Stimulated activated CD8-positive, alpha-beta memory T cell treated with anti-CD3 and anti-CD28 coated beads, Interleukin-15, amount 100 ng/mL, for 1 hour (primary cell): ENCODE measurements at places on chromosomes 2 and 18.

DNA sequence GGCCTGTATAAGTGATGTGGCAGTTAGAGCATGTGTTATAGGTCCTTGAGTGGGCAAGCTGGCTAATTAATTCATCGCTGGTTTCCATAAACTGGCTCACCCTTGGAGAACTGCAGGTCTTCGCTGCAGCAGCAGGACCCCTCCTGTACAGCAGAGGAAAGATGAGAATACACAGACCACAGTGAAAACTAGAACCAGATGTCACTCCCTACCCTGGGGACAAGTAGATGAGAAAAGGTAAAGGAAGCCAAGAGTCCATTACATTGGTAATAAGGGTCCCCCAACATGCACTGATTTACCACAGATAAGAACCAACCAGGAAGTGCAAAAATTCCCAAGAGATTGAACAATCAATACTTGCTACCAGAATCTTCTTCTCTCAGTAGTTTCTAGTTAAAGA is 415.6 kb upstream of the LYPD1 start:
- DNase-seq: no peak

DNA sequence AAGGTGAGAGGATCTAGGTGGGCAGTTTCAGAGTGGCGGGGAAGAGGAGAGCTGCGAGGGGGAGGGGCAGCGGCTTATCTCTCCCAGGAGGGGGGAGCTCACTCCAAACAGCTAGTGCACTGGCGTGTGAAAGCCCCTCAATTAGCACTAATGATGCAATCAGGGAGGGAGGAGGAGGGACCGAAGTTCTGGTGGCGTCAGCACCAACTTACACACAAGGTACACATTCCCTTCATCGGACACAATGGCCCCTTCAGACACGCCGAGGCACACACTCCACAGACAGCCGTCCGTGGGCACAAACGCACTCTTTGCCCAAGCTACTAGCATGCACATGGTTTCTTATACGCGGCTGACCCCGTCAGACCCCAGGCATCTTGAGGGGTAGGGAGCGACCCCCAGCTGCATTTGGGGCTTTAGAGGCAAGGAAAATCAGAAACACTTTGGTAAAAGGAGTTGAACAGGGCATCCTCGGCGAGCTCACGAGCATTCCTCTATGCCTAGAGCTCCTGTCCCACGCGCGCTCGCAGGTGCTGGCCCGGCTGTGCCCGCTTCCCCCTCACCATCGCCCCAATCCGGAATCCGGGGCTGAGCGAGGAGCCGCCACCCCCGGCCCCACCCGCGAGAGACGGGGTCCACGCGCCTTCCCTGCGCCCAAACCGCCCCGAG is 868 bp upstream of the PKDCC start:
- no peak for DNase-seq

DNA sequence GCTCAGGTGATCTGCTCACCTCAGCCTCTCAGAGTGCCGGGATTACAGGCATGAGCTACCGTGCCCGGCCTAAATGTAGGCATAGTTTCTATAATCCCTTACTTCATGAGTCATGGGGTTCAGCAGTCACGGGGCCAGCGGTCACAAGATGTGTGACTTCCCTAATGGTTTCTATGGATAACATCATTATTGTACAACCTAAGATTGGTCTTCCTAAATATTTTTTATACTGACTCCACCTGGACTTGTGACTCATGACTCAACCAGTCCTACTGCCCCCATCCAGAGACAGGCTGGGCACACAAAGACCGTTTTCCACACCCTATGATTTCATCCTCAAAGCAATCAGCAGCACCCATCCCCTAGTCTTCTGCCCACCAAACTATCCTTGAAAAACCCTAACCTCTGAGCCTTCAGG is 15.9 kb downstream of the FAM210A start:
- no peak for DNase-seq

GRCh38 chr2:168433527-168433926 is 22.5 kb upstream of the CERS6 start:
- no peak for DNase-seq

DNA sequence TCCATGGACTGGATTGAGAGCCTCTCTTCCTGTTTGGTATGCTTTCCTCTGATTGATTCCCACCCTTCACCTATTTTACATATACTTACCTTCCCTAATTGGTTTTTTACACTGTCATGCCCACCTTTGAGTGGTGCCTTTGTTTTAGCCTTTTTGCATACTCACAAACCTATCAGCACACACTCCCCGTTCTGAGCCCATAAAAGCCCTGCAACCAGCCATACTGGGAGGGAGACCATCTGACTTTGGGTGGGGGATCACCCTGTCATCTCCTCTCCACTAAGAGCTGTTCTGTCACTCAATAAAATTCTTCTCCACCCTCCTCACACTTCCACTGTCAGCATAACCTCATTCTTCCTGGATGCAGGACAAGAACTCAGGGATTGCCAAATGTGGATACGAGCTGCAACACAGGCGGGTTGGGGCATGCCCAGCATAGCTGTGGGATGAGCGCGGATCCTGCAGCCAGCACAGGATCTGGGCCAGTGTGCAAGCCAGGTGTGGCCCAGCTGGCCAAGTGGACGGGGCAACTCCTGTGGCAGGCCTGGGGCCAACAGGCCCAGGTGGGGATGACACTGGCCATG is 9.4 kb upstream of the MOB1A start:
- no peak for DNase-seq

DNA sequence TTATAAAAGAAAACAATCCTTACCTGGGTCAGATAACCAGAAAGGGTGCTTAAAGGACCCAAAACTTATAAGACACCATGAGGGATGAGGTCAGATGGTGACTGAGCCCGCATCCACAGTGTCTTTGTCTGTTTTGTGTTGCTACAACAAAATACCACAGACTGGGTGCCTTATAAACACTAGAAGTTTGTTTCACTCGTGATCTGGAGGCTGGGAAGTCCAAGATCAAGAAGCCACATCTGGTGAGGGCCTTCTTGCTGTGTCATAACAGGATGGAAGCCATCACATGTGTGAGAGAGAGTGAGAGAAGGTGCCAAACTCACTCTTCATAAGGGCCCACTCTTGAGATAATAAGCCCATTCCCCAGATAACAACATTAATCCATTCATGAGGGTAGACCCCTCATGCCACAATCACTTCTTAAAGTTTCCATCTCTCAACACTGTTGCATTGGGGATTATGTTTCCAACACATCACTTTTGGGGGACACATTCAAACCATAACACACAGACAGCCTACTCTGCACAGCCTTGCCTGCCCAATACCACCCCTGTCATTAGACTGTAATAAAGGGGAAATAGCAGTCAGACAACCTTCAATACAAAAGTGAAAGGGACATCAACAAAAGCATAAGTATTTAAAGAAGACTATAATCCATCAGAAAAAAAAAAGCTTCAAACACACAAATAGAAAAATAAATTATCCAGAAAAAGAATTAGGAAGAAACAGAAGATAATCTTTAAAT is 249.8 kb downstream of the ANAPC1 start:
- DNase-seq: no peak

DNA sequence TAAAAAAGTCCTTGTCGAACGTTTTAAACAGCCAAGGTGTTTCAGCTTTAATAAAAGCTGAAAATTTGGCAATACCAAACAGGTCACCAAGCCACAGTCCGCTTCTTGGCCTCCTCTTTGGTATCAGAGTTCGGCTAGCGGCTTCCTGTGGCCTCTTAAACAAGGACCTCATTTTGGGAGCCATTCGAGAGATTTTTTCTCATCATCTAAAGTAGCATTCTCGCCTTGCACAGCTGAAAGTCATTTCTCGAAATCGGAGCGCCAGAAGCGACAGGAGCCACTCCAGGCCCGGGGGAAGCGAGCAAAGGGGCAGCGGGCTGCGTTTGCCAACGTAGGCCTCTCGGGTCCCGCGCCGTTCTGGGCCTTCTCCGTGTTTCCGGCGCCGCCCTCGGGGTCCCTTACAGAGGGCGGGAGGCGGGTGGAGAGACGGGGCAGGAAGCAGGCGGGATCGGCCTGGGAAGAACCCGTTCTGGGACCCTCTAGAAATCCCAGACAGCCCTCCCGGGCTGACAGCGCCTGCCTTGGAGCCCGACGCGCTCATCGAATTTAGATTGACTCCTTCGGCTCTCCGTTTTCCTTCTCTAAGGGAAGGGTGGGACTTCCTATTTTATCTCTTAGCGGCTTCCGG is 522 bp upstream of the ZNF407 start:
- DNase-seq: peak; percentile 41

- no peak for DNase-seq
Measured at GRCh38 chr18:48605408-48605845, 66.6 kb downstream of the CTIF start.

- no peak for DNase-seq
Measured at GRCh38 chr2:69026026-69026425, 13.0 kb downstream of the ANTXR1 start.

DNA sequence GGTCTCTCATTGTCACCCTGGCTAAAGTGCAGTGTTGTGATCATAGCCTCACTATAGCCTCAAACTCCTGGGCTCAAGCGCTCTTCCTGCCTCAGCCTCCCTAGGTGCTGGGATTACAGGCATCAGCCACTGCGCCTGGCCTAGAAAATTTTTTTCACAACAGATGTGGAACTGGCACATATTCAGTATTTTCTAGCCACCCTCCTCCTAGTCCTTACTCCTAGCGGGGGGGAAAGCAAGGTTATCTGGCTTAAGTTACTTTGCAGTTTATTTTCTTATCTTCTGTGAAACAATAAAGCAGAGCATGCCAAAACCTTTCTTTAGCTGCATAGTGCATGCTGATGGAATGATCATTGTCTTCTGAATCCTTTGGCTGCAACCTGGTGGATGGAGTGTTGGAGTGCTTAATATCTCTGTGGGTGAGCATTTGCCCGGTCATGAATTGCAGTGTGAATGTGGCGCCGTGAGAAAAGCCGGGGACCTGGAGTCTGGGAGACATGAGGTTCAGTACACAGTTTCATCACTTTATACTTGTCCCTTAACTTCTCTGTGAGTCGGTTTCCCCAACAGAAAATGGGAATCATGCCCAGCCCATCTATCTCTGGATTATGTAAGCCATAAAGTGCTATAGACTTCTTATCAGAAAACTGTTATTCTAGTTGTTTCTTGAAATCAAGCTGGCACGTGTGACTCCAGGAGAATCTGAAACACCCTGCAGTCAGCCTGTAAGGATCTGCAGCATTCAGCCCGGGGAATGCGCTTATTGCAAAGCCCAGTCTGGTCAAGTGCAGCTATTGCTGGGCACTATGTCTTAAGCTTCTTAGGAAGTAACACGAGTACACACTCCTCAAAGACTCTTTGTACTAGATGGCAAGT is 38.2 kb upstream of the MAP3K20 start:
- no peak for DNase-seq

DNA sequence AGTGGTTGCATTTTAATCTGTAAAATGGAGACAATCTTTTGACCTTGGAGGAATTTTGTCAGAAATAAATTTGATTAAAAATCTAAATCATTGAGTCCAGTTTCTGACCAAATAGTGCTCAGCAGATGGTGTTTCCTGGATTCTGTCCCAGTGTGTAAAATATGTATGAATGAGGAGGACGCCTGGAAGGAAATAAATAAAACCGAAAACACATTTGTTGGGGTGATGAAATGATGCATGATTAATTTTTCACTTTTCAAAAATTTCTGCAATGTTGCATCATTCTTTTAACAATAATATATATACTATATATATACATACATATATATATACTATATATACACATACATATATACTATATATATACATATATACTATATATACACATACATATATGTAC is 261.1 kb upstream of the TRIB2 start:
- DNase-seq: no peak

DNA sequence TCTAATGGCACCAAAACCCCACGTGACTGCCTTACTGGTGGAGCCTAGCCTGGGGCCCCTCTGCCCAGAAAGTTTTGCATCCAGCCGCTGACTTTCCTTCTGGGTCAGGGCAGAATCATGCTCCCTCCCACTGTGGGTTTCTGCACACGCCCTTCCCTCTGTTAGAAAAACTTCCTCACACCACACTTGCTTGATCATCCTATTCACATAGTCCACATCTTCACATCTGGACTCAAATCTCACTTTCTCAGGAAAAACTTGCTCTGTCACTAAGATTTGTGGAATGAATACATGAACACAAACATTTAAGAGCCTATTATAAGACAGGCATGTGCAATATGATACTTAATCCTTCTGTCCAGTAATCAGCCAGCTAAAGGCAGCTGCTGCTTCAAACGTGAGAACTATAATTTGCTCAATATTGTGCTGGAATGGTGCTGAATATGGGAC is 274.7 kb downstream of the RND3 start:
- DNase-seq: no peak

DNA sequence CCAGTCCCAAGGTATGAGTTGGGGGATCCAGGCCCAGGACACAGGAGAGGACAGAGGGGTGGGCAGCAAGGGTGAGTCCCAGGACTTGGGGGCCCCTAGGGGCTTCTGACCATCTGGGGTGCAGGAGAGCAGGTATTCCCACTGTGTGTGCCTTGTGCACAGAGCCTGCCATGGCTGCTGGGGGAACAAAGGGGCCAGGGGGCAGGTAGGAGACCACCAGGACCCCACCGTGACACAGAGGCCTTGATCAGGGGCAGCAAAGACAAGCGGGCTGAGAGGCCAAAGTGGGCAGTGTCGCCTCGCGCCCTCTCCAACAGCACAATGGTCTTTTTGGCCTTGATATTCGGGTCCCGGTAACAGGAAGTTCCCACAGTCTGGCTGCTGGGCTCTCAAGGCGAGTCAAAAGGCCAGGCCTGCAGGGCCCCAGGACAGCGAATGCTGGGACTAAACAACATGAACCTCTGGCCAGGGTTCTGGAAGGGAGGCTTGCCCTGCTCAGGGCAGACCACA is 12.3 kb upstream of the GPR17 start:
- no peak for DNase-seq

- DNase-seq: no peak
Measured at GRCh38 chr2:14189929-14190328, 442.6 kb upstream of the LRATD1 start.

GRCh38 chr18:71630696-71631095 is 913.4 kb downstream of the CBLN2 start:
- no peak for DNase-seq

DNA sequence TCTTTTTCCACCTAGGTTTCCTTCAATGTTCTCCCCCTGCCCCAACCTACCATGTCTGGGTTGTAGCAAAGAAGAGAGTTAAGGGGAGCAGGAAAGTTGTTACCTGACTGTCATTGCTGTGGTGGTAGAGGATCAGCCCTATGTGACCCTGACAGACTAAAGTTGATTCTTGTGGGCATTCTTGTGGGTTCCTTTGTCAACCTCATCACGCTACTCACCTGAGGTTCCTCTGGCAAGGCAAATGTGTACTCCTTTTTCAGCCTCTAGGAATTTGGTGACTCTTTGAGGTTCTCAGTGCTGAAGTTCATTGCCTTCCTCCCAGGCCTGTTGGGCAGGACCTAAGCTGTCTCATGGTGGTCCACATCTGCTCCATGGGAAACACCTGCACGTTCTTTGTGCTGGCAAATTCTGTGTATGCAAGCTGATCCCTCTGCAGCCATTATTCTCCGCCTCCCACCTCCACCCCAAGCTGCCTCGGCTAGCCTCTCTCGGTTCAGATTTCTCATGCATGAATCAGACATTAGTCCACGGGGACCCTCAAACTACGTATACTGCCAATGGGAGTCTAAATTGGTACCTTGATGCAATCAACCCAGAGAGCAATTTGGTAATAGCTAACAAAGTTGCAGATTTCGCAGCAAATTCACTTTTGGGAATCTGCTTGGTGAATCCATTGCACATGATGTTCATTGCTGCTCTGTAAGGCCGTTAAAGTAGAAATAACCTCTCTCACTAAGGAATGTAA is 1.5 kb upstream of the GMCL1 start:
- no peak for DNase-seq

GRCh38 chr2:22281033-22281432 is 1103.9 kb upstream of the KLHL29 start:
- no peak for DNase-seq

GRCh38 chr2:144256996-144257707 is 262.8 kb downstream of the ZEB2 start:
- DNase-seq: no peak

GRCh38 chr18:26290385-26290784 is 64.1 kb downstream of the TAF4B start:
- no peak for DNase-seq
